Stimulated activated CD4-positive, alpha-beta T cell treated with anti-CD3 and anti-CD28 coated beads, Interleukin-1b, Interleukin-23, amount 100 ng/mL, for 1 hour (primary cell): ENCODE measurements at places on chromosomes 3 and 15.

GRCh38 chr3:198071602-198072287 lies 111.7 kb downstream of the LMLN start:
- DNase-seq: no peak

DNA sequence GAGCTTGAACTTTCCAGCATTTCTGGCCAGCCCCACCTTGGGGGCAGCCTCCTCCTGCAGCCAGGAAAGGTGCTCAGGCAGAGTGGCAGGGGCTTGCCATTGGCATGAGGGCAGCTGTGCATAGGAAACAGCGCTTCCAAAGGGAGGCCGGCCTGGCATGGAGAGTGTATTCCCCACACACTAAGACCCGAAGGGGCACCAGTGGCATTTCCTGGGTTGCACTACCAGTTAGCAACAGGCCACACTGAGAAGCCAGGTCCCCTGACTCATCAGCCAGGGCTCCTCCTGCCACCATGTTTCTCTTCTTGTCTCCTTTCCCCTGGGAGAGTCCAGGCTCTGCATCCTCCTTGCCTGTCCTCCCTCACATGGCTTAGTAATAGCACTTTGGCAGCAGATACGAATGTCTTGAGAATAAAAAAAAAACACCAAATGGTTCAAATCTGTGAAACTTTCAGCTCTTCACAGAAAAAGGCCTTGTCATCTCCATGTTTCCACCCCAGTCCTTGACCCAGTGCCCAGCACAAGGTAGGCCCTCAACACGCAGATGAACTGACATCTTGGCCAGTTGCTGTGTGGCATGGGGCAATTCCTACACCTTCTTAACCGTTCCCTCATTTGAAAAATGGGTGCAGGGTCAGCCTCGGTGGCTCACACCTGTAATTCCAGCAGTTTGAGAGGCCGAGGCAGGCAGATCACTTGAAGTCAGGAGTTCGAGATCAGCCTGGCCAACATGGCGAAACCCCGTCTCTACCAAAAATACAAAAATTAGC lies 180.4 kb downstream of the SMAD6 start:
- no peak for DNase-seq

DNA sequence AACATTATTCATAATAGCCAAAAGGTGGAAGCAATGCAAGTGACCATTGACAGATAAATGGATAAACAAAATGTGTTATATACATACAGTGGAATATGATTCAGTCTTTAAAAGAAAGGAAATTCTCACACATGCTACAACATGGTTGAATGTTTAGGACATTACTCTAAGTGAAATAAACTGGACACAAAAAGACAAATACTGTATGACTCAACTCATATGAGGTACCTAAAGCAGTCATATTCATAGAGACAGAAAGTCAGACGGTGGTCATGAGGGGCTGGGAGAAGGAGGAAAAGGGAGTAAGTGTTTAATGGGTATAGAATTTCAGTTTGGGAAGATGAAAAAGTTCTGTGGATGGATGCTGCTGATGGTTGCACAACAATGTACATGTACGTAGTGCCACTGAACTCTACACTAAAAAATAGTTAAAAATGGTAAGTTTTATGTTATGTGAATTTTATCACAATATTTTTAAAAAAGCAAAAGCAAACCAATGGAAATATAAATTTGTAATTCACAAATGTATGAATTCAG lies 5.3 kb downstream of the TXNRD3 start:
- no peak for DNase-seq

DNA sequence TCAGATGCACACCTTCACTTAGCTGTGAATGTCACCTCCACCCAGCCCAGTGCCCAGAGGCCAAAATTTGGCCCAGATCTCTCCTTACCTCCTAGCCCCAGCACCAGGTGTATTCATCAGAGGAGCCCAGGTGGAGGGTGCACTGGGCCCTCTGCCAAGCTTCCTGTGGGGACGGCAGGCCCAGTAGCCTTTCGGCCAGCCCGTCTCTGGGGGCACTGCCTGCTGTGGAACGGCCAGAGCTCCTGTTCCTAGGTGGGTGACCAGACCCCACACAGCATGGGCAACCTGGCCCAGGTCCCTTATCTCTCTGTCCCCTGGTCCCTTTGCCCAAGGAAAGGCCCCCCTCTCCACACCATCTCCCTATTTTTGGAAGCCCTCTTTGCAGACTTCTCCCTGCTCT lies 67.8 kb downstream of the AAGAB start:
- DNase-seq: no peak

DNA sequence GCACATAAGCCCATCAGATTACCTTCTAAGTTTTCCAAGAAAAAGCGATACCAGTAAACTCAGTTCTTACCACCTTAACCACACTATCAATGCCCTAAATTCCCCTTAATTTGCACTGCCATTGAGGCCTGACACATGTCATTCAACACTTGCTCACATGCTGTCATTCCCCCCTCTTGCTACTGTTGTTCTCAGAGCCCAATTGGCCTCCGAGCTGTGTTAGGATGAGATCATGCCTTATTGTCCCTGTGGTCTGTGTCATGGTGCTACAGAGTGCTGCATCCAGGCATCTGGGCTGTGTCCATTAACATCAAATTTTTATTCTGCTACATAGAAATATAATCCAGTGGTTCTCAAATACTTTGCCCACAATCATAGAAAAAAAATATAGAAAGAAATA lies 213.6 kb downstream of the SSR3 start:
- no peak for DNase-seq

DNA sequence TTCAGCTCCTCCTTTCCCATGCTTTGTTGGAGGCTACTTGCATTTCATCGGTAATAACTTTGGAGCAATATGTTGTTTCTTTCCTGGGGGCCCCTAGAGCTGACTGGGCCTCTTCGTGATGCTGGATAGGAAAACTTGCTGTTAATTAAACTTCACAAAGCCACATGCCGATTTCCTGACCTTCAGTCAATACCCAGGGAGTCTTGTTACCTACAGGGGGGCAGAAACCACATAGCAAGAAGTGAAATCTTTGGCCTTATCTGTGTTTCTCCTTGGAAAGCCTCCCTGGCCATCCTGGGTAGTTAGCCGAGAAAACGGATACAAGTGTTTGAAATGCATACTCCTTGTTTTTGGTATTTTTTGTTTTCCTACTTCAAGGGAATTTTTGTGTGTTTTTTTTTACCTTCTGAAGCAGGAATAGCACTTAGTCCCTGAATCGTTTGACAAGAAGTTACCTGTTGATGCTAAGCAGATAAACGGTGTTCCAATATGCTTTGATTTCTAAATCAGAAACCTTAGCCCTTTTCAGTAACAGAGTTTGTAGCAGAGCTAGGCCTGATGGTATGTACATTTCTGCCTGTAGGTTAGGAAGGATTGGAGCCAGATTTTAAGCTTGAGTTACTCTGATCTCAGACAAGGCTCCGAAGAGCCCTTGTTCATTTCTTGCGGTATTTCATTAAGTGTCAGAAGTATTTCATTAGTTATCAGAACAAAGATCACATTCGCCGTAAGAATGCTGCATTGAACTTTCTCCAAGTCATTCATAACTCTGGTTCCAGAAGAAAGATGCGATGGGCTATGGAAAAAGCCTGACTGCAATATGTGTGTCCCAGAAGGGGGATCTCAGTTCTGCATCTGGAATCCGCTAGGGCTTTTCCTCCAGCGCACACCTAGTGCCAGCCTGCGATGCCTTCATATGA lies 111.5 kb downstream of the THSD4 start:
- DNase-seq: no peak

GRCh38 chr3:116440196-116440595 lies 5.1 kb downstream of the LSAMP start:
- DNase-seq: no peak

GRCh38 chr3:182937293-182938051 lies 42.9 kb downstream of the DCUN1D1 start:
- DNase-seq: no peak

- no peak for DNase-seq
Measured at GRCh38 chr3:49257187-49257586, 19.8 kb downstream of the C3orf62 start.

GRCh38 chr3:132332508-132332907 lies 15.3 kb downstream of the ACP3 start:
- DNase-seq: no peak

- DNase-seq: no peak
Measured at GRCh38 chr3:10317311-10317960, 3.5 kb downstream of the SEC13 start.

DNA sequence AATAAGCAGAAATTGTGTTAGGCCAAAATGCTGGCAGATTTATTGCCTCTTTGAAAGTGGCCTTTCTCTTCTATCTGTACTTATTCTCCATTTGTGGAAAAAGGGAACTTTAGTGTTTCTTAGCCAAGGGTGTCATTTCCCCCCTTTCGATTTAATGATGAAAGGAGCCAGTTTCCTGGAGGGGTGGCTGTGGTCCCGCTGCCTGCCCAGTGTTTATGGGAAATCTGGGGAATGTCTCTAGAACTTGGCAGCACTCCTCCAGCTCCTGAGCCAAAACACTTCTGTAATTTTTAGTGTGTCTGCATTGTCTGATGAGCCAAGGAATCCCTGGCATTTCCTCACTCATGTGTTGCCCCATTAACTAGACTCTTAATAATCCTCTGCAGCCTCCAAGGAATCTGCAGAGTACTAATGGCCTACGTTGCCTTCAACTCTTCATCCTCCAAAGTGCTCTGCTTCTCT lies 448.8 kb downstream of the GRM7 start:
- DNase-seq: no peak

DNA sequence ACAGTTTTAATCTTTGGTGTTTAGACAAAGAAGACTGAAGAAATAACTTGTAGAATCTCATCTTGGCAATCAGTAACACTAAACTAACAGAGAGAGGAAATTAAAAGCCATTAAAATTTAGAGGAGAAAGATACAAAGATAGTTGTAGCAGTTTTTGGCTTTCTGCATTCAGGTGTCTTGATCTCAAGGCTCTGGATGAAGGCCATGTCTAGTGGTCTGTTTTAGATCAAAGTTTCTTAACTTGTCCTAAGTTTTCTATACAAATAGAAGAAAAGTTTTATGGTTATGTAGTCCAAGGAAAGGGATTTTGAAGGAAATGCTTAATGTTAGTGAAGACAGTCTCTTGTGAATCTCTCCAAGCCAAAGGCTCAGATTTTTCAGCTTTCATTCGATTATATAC lies 222.9 kb downstream of the BCHE start:
- DNase-seq: no peak

DNA sequence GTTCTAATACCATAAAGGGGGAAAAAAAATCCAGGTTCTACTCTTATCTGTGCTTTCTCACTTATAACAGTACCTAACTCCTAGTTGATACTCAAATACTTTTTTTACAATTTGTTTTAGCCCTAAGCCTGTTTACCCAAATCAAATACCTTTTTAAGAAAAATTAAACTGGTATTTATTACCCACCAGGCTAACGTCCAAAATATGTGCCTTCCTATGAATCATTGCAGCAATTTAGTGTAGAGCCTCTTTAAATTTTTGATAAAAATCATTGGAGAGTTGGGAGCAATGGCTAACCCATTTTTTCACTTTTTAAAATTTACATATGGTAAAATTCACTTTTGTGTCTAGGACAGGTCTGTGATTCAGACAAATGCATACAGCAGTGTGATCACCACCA lies 27.9 kb downstream of the FILIP1L start:
- no peak for DNase-seq

- DNase-seq: no peak
Measured at GRCh38 chr3:66437341-66437929, 63.4 kb downstream of the LRIG1 start.

- no peak for DNase-seq
Measured at GRCh38 chr3:144053121-144053520, 81.5 kb downstream of the DIPK2A start.

DNA sequence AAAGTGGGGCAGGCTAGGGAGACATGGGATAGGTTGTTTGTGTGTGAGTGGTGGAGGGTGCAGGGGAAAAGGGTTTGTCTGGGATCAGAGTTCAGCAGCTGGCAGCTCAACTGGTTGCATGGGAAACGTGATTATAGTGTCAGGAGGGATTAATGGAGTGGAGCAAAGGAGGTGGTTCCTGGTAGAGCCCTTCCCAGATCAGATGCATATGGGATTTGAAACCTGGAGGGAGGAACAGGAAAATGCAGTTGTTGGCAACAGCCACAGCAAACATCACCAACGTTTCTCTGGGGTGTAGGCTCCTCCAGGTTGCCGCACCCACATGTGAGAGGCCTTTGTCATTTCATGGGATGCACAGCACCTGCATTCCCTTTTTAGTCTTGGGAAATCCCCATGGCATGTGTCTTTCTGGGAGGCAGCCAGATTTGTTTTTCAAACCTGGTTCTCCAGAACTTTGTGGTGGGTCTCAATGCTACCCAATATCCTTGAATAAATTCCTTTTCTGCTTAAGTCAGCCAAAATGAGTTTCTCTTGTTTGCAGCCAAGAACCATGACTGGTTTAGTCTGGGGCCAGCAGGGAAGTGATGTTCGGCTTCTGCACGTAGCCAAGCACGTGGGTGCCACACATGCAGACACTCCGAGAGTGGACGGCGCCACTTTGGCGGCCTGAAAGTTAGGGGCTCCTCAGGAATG lies 61.3 kb downstream of the BDH1 start:
- DNase-seq: no peak

GRCh38 chr15:65027593-65027992 lies 1.8 kb downstream of the MTFMT start:
- DNase-seq: no peak

DNA sequence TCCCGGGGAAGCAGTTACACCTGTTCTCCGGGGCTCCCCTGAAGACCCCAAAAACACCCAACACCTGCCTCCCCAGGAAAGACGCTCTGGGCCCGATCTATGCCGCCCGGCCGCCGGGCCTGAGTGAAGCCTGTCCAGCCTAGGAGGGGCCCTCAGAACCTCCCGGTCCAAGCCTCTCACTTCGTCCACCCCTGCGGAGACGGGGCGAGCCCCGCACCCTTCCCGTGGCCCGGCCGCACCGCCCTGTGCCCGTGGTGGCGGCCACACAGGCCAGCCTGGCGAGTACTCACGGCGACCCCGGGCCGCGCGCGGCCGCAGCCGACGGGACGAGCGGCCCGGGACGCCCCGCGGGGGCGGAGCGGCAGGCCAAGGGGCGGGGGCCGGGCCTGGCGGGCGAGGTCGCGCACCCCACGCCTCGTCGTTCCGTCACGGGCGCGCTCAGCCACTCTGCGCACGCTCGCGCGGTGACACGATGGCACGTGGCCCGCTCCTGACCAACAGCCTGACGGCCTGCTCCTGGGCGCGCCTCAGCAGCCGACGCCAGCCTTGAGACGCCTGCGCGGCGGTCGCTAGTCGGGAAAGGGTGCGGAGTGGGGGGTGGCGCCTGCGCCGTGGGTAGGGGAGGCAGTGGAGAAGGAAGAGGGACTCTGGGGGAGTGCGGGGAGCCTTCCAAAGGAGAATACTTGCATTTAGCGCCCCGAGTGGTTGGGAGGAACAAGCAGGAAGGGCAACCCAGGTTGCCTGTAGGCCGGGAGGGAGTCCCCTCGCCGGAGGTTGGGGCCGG lies at the start of gene PARP6:
TSS of gene PARP6 (minus strand) at position 342 of the 784 bp plus-strand sequence. CDS start 5,077 bp downstream, outside the sequence.
- peak; percentile 98 for DNase-seq
